ENCODE measurements at places on chromosomes 4 and X.

DNA sequence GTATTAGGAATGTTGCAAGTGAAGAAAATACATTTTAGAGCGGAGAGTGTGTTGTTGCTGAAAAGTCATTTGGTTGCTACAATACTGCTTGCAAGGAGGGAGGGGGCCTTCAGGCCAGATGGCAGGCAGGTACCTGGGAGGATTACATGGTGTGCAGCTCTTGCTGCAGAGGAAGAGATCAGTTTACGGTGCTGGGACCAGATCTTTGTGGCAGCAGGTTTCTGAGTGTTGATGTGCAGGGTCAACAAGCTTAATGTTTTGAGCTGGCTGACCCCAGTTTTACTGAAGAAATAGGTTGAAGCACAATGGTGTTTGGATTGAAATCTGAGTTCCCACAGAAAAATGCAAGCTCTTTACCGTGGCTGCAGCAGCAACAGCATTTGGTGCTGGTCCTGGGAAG lies 96.4 kb upstream of the DDIT4L start:
- DNase-seq = no peak

- DNase-seq = no peak
Observed at GRCh38 chrX:9279234-9279544, 185.7 kb upstream of the TBL1X start.

DNA sequence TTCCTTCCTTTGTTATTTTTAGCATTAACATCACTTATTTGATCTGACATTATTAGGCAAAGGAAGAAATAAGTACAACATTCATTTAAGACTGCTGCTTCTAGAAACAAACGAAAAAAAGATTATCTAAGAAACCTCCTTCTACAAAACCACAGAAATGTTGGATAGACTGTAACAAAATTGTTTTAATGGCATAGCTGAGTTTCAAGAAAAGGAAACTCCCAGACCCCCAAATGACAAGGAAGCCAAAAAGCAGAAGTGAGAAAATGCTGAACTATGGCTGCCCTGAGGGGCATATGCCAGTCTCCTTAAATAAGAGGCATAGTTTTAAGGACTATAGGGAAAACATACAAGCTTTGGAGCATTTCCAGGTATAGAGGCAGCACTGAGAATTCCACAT lies 1431.6 kb upstream of the TENM3 start:
- no peak for DNase-seq

DNA sequence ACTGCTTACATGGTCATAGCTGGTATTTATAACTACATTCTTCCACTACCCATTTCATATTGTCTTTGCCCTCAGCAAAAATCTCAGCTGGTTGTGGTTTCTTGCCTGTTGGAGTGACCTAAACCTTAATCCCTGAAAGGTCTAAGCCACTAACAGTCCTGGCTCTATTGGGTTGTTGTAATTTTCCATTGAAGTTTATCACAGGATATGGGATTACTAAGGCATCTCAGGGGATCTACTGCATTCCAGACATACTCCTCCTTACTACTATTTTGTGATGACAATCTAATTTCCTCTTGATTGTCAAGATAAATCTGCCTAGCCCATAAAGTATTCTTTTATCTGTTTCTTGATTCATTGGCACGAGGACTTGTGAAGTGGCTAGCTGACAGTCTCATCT lies 6.2 kb upstream of the OSTC start:
- DNase-seq = no peak

GRCh38 chr4:86032476-86033022 lies 327.3 kb downstream of the MAPK10 start:
- no peak for DNase-seq

DNA sequence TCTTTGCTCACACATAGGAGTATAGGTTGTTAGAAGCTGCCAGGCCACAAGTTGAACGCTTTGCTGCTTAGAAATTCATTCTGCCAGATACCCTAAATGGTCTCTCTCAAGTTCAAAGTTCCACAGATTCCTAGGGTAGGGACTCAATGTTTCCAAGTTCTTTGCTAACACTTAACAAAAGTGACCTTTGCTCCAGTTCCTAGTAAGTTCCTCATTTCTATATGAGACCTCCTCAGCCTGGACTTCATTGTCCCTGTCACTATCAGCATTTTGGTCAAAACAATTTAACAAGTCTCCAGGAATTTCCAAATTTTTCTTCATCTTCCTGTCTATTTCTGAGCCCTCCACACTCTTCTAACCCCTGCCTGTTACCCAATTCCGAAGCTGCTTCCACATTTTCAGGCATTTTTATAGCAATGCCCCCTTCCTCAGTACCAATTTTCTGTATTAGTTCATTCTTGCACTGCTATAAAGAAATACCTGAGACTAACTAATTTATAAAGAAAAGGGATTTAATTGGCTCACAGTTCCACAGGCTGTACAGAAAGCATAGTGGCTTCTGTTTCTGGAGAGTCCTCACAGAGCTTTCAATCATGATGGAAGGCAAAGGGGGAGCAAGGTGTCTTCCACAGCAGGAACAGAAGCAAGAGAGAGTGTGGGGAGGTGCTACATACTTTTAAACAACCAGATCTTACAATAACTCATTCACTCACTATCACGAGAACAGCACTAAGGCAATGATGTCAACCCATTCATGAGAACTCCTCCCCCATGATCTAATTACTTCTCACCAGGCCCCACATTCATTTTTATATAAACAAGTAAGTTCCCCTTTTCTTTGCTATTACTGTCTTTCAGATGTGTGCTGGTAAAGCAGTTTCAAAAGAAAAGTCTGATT lies 11.5 kb upstream of the TLR1 start:
- no peak for DNase-seq

DNA sequence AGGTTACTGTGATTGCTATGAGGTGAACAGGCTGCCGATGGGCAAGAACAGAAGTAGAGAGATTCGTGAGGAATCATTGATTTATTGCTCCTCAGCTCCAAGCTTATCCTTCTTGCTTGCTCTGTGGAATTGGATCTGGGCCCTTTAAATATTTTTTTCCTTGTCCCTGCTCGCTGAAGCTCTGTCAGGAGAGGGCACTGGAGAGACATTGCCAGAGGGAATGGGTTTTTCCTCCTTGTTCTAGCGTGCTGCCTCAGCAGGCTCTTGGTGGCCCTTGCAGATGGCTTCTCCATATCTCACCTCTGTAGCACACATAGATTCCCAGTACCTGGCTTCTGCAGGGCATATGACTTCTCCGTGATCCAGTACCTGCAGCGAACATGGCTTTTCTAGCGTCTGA lies 67.4 kb downstream of the CNGA2 start:
- DNase-seq = no peak

- DNase-seq = peak; percentile 71
Observed at GRCh38 chr4:76301068-76301774, 5.3 kb upstream of the STBD1 start.

- DNase-seq = no peak
Observed at GRCh38 chr4:117533501-117533900, 448.1 kb upstream of the TRAM1L1 start.

DNA sequence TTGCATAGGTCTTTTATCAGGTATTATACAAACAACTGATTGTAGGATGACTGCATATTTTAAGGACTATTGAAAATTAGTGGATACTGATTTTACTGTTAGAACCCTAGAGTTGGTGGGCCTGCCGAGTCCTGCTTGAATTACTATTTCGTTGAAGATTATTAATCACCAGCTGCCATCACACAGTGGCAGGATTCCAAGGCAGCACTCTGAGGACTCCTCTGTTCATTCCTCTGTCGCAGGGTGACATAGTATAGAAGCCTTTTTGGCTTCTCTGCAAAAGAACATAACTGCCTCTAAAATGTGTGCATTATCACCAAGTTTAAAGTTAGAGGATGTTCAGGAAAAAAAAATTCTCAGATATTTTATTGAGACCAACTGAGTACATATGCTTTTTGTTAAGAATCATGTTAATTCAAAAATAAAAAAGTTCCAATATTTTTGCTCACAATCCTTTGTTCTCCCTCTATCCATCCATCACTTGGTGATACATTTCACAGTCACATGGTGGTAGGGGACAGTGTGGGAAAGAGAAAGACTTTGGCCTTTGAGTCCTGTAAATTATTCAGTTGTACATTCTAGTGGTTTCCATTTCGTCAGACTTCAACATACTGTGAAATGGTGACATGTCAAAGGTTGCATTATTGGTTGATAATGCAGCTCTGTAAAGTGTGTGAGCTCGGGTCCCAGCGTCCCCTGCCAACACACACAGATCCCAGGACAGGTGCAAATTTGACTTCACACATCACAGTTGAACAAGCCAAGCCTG lies 332.5 kb downstream of the GRID2 start:
- DNase-seq = no peak

DNA sequence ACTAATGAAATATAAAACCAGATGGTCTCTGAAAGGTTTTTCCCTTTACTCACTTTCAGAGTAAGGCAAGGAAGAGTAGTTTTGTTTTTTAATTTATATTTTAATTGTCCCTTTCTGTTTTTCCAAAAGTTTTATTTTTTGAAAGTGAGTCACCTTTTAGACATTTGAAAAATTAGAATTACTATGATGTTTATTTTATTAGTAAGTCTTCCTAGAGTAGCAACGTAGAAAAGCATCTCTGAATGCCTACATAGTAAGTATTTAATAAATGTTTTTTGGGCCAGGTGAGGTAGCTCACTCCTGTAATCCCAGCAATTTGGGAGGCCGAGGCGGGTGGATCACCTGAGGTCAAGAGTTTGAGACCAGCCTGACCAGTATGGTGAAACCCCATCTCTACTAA lies 51.1 kb downstream of the TET2 start:
- no peak for DNase-seq

GRCh38 chrX:11159149-11159548 lies 48.0 kb downstream of the HCCS start:
- DNase-seq = no peak

DNA sequence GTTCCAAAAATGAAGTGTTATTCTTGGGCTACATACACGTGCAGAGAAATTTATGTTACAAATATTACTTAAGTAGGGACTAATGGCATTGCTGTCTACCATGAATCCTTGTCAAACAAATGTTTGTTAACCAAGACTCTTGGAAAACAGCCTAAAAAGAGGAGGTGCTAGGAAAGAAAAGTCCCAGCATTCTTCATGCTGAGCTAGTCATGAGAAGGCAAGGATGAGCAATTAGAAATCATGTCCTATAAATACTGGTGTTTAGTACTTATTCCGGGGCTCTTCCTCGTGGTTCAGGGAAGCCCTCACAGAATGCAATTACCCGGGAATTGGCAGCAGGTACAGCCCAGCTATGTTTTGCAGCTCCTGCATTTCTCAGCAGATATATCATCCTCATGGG lies 378.1 kb upstream of the FTHL17 start:
- no peak for DNase-seq

GRCh38 chrX:47145395-47146120 lies 537 bp downstream of the RBM10 start:
- DNase-seq = no peak

DNA sequence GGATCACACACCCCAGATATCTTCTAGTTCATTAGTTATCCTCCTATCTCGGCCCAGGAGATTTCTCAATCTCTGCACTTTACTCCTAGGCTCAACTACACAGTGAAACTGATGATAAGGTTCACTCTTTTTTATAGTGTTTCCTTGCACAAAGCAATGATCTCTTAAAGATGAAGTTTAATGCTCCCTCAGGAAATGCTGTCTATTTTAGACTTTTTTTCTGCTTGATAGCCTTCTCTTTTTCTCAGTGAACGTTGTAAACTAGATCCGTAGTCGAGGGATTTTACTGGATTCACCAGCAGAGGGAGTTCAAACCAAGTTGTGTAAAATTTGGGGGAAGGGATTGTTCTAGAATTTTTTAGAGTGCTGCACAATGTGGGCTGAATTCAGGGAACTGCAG lies 269.6 kb downstream of the GBA3 start:
- DNase-seq = no peak

DNA sequence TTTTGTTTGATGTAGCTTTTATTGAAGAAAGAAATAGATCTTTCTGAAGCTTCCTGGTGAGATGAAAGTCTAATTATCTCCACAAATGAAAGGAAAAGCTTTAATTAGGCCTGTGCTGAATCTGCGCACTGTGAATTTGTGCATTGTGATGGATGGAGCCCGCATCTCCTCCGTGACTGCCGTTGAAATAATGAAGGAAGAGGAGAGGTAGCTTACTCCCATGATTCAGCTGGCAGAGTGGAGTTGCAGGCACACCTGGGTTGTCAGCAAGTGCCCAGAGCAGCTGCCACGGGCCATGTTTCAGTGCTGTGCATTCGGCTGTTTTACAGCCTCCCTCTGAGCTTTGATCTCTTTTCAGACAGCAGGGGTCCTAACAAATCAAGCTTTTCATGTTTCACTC lies 735.3 kb upstream of the TENM3 start:
- DNase-seq = peak; percentile 76

DNA sequence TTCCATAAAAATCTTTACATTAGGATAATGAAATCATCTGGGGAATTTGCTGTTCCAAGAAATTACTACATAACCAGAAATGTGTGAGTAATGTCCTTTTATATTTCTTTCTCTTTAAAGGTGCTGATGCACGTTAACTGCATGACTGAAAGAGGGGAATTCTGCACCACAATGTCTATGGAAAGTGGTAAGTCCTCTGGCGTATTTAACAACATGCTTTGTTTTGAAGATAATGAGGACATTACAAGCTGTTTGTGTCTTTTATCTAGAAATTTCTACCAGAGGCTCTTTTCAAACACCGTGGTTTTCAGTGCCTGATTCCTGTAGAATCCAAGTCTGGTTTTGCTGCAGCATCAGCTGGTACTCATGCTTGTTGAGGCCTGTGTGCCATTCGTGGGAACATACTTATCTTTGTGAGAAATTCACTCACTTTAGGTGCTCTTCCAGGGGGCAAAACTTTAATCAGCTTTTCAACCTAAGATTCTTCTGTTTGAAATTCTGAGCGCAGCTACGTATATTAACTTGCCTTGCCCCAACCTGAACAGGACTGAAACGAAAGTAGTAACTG lies 257.2 kb downstream of the PDHA2 start:
- DNase-seq = no peak

DNA sequence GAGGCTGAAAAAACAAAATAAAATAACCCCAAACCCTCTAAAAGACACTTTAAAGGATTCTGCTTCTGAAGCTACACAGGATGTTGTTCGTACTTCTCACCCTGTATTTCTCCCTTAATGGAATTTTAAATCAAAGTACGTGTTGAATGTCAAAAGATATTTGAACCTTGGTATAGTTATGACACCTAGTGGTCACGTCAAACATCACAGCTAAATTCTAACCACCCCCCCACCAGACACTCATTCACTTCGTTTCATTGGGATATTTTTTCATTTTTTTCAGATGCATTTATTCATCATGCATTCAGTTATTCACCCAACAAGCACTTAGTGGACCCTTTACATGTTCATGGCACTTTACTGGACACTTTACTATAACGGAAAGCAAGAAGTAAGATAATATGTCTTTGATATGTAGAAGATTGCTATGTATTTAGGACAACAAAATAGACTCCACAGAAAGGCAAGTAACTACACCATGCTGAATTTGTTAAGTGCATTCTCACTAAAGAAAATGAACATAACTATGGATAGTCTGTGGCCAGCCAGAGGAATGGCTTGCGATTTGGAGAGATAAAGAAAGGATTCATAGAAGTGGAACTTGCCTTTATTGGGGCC lies 62.5 kb upstream of the GPR174 start:
- peak; percentile 0 for DNase-seq

- no peak for DNase-seq
Observed at GRCh38 chrX:127276326-127276725, 456.8 kb downstream of the PRR32 start.

- DNase-seq = no peak
Observed at GRCh38 chr4:47209833-47210232, 178.5 kb downstream of the GABRB1 start.

- DNase-seq = no peak
Observed at GRCh38 chrX:19747652-19748610, 139.5 kb downstream of the SH3KBP1 start.

- no peak for DNase-seq
Observed at GRCh38 chr4:100117750-100118149, 72.5 kb downstream of the DDIT4L start.
